ENCODE measurements at places on chromosomes 7 and 10.

- DNase-seq, result no peak
Observed at GRCh38 chr10:130388746-130389145, 252.6 kb downstream of the GLRX3 start.

GRCh38 chr7:121002-121785 is 71.2 kb upstream of the FAM20C start:
- no peak for DNase-seq

GRCh38 chr10:14004536-14004935 is 326.2 kb downstream of the FRMD4A start:
- no peak for DNase-seq

DNA sequence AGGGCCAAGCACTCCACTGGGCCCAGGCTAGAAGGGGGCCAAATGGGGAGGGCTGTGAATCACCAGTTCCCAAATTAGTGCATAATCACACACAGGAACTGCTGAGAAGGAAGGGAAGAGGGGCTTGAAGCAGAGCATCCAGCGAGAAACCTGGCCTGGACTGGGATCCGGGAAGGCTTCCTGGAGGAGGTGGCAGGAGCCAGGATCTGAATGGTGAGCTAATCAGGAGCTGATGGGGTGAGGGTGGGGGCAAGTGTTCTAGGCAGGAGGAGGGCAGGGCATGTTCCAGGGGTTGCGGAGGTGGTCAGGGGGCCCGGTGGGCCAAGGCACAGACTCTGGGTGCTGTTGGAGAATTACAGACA is 12.6 kb downstream of the PWWP2B start:
- no peak for DNase-seq

- DNase-seq, result no peak
Observed at GRCh38 chr10:88792661-88793060, 9.9 kb upstream of the LIPM start.

- no peak for DNase-seq
Observed at GRCh38 chr7:80640846-80641245, 2.4 kb downstream of the CD36 start.

GRCh38 chr10:66162560-66163143 is 763.2 kb upstream of the LRRTM3 start:
- DNase-seq, result no peak

GRCh38 chr7:17580141-17580540 is 281.7 kb downstream of the AHR start:
- DNase-seq, result no peak

- no peak for DNase-seq
Observed at GRCh38 chr7:73520673-73521635, 1.1 kb downstream of the BAZ1B start.

- no peak for DNase-seq
Observed at GRCh38 chr7:102810916-102811315, 62.1 kb downstream of the FAM185A start.
